Sigmoid colon (tissue), 7 donors: ENCODE measurements at places on chromosomes 13 and 19. TPM values are rescaled to one million over a fixed set of nuclear protein-coding genes. Genes with fewer than 3 reads are reported as not detected.

- no peak overlapping the region for H3K4me3 ChIP-seq
- H3K4me1 ChIP-seq = peaks cover 15% of the 10 kb centered on the region
- no peaks in the 10 kb centered on the region for H3K27me3 ChIP-seq
- DNase-seq = no peak
- H3K27ac ChIP-seq = no peak overlapping the region
These were observed 13.0 kb downstream of the OPA3 start for GRCh38 chr19:45571457-45572220.

DNA sequence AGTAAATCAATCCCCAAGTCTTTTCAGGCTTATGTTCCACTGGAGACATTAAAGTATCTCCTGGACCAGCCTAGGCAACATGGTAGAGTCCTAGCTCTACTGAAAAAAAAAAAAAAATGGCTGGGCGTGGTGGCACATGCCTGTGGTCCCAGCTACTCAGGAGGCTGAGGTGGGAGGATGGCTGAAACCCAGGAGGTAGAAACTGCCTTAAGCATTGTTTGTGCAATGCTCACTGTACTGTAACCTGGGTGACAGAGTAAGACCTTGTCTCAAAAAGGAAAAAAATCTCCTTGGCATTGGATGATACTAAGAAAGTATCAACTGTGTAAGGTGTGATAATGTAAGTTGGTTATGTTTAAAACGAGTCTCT, 8.8 kb downstream of the KLK8 start:
- H3K4me1 ChIP-seq = no peaks in the 10 kb centered on the region
- H3K36me3 ChIP-seq = no peaks in the 10 kb centered on the region
- no peak overlapping the region for H3K27ac ChIP-seq

- H3K4me1 ChIP-seq = peaks cover 11% of the 10 kb centered on the region
- peak overlapping the region; percentile 27 for H3K4me3 ChIP-seq
- no peak for DNase-seq
These were observed 9.9 kb downstream of the IRF2BP1 start for GRCh38 chr19:45876161-45876410.

DNA sequence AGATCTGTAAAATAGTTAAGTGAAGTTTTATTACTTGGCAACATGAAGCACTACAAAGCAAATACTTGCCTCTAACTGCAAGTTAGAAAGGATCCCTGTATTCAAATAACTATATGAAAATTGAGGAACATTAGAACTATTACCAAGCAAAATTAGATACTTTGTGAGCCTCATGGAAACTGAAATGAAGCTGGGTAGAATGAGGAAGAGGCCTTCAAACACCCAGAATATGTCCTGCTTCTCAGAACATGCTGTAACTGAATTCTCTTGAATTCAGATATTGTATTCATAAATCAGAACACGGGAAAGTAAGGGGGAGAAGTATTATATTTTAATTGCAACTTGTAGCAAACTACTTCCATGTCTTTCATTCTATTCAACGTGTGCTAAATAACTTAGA, 947.9 kb downstream of the PCDH17 start:
- H3K4me3 ChIP-seq = no peak overlapping the region
- H3K27ac ChIP-seq = no peak overlapping the region
- no peaks in the 10 kb centered on the region for H3K36me3 ChIP-seq
- DNase-seq = no peak
- no peaks in the 10 kb centered on the region for H3K27me3 ChIP-seq
- no peaks in the 10 kb centered on the region for H3K4me1 ChIP-seq

The IGFL4 gene
- total RNA-seq = not detected

The CBLC gene
- not detected for total RNA-seq

The C5AR2 gene
- 1.5 TPM for total RNA-seq

The TEX29 gene
- total RNA-seq = not detected

- H3K27me3 ChIP-seq = no peaks in the 10 kb centered on the region
- H3K36me3 ChIP-seq = no peaks in the 10 kb centered on the region
- no peak overlapping the region for H3K27ac ChIP-seq
- H3K4me1 ChIP-seq = no peaks in the 10 kb centered on the region
- no peak overlapping the region for H3K4me3 ChIP-seq
These were observed 435.6 kb upstream of the SLITRK5 start for GRCh38 chr13:87235621-87236020.

The PALM3 gene
- total RNA-seq = not detected

The C19orf85 gene
- not detected for total RNA-seq

GRCh38 chr19:28694812-28695211, 518.1 kb downstream of the UQCRFS1 start:
- no peaks in the 10 kb centered on the region for H3K27me3 ChIP-seq
- no peaks in the 10 kb centered on the region for H3K4me1 ChIP-seq
- H3K27ac ChIP-seq = no peak overlapping the region
- no peak for DNase-seq
- H3K4me3 ChIP-seq = no peak overlapping the region

The ZNF575 gene
- 0.14 TPM for total RNA-seq

The FXYD3 gene
- 3.7 TPM for total RNA-seq

GRCh38 chr19:30107251-30107650, 165.2 kb downstream of the URI1 start:
- peaks cover 6% of the 10 kb centered on the region for H3K27me3 ChIP-seq
- no peaks in the 10 kb centered on the region for H3K36me3 ChIP-seq
- no peaks in the 10 kb centered on the region for H3K4me1 ChIP-seq
- no peak overlapping the region for H3K27ac ChIP-seq
- no peak overlapping the region for H3K4me3 ChIP-seq

The HCST gene
- total RNA-seq = not detected

- peaks cover 65% of the 10 kb centered on the region for H3K4me1 ChIP-seq
- H3K27ac ChIP-seq = peak overlapping the region; percentile 90
- peak overlapping the region; percentile 86 for H3K4me3 ChIP-seq
These were observed 3.1 kb downstream of the PPP1R14A start for GRCh38 chr19:38252941-38253691.

- H3K27ac ChIP-seq = no peak overlapping the region
- H3K4me3 ChIP-seq = no peak overlapping the region
- no peak for DNase-seq
- H3K4me1 ChIP-seq = no peaks in the 10 kb centered on the region
- no peaks in the 10 kb centered on the region for H3K27me3 ChIP-seq
These were observed 97.6 kb upstream of the SIAH3 start for GRCh38 chr13:45949161-45949560.

DNA sequence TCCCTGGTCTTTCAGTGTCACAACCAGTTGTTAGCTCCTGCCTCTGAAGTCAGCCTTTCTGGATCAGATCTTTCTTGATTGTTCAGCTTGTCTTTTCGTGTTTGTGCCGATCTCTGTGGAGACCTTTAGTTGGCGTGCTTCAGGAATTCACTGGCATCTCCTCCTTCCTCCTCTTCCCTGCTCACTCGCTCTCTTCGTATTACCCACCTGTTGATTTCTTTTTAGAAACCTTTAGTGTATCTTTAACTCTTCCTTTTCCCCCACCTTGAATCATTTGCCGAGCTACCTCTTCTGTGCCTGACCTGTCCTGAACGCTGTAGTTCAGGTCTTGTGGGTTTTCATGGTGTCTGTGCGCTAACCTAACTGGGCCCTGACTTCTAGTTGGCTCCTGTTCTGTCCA, 64.0 kb upstream of the TEX29 start:
- peaks cover 5% of the 10 kb centered on the region for H3K36me3 ChIP-seq
- no peak for DNase-seq
- no peaks in the 10 kb centered on the region for H3K4me1 ChIP-seq

- no peak overlapping the region for H3K27ac ChIP-seq
- no peak for DNase-seq
- H3K36me3 ChIP-seq = no peaks in the 10 kb centered on the region
- H3K4me3 ChIP-seq = no peak overlapping the region
- H3K27me3 ChIP-seq = no peaks in the 10 kb centered on the region
- H3K4me1 ChIP-seq = no peaks in the 10 kb centered on the region
These were observed 63.6 kb downstream of the ZNF44 start for GRCh38 chr19:12230751-12231733.

The SERTM1 gene
- total RNA-seq = 0.14 TPM

GRCh38 chr13:55820817-55821216, 1319.9 kb upstream of the PRR20A start:
- no peaks in the 10 kb centered on the region for H3K4me1 ChIP-seq
- H3K4me3 ChIP-seq = no peak overlapping the region
- H3K27ac ChIP-seq = no peak overlapping the region
- no peaks in the 10 kb centered on the region for H3K36me3 ChIP-seq

GRCh38 chr13:78004821-78005220, 86.2 kb upstream of the EDNRB start:
- no peaks in the 10 kb centered on the region for H3K36me3 ChIP-seq
- H3K4me1 ChIP-seq = no peaks in the 10 kb centered on the region
- no peak overlapping the region for H3K4me3 ChIP-seq

DNA sequence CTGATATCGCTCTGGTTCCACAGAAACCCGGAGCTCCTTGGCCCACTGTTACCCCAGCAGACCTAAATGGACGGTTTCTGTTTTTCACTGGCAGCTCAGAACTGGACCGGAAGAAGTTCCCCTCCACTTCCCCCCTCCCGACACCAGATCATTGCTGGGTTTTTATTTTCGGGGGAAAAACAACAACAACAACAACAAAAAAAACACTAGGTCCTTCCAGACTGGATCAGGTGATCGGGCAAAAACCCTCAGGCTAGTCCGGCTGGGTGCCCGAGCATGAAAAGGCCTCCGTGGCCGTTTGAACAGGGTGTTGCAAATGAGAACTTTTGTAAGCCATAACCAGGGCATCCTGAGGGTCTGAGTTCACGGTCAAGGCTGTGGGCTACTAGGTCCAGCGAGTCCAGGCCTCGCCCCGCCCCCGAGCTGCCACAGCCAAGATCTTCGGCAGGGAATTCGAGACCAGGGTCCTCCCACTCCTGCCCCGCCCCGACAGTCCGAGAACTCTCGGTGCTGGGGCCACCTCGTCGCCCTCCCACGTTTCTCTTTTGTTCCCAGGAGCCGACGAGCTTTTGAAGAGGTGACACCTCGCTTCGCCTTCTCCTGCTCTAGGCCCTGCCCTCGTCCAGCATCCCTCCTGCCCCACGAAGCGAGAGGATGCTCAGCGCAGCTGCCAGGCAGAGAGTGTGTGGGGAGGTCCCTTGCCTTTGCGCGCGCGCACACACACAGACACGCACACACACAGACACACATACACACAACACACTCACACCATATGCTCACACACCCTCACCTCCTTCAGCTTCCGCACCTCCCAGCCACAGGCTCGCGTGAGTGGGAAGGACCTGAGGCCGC, 8.8 kb downstream of the ZIC2 start:
- peaks cover 9% of the 10 kb centered on the region for H3K4me1 ChIP-seq
- no peaks in the 10 kb centered on the region for H3K36me3 ChIP-seq
- DNase-seq = no peak
- no peak overlapping the region for H3K4me3 ChIP-seq
- H3K27ac ChIP-seq = no peak overlapping the region

DNA sequence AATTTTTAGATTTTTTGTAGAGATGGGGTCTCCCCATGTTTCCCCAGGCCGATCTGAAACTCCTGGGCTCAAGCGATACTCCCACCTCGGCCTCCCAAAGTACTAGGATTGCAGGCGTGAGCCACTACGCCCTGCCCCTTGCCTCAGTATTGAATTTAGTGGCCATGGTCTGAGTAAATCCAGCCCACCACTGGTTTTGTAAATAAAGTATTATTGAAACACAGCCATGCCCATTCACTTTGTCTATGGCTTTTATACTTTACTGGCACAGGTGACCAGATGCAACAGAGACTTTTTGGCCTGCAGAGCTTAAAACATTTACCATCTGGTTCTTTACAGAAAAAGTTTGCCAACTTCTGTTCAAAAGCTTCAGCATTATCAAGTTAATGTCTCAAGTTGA, 143.8 kb downstream of the PTPRS start:
- no peaks in the 10 kb centered on the region for H3K27me3 ChIP-seq
- H3K36me3 ChIP-seq = no peaks in the 10 kb centered on the region
- H3K4me3 ChIP-seq = no peak overlapping the region
- DNase-seq = no peak

The CABP5 gene
- total RNA-seq = not detected

- no peak for DNase-seq
- no peaks in the 10 kb centered on the region for H3K27me3 ChIP-seq
- no peaks in the 10 kb centered on the region for H3K4me1 ChIP-seq
- H3K27ac ChIP-seq = no peak overlapping the region
- H3K4me3 ChIP-seq = no peak overlapping the region
These were observed 472.3 kb downstream of the IRS2 start for GRCh38 chr13:109314101-109314500.

- H3K27me3 ChIP-seq = no peaks in the 10 kb centered on the region
- H3K4me1 ChIP-seq = no peaks in the 10 kb centered on the region
- DNase-seq = no peak
- no peak overlapping the region for H3K4me3 ChIP-seq
These were observed 1146.4 kb downstream of the SLITRK5 start for GRCh38 chr13:88817560-88817959.

GRCh38 chr13:48492470-48493065, 40.3 kb downstream of the RCBTB2 start:
- H3K4me1 ChIP-seq = no peaks in the 10 kb centered on the region
- no peaks in the 10 kb centered on the region for H3K27me3 ChIP-seq
- H3K27ac ChIP-seq = peak overlapping the region; percentile 60
- H3K36me3 ChIP-seq = no peaks in the 10 kb centered on the region

DNA sequence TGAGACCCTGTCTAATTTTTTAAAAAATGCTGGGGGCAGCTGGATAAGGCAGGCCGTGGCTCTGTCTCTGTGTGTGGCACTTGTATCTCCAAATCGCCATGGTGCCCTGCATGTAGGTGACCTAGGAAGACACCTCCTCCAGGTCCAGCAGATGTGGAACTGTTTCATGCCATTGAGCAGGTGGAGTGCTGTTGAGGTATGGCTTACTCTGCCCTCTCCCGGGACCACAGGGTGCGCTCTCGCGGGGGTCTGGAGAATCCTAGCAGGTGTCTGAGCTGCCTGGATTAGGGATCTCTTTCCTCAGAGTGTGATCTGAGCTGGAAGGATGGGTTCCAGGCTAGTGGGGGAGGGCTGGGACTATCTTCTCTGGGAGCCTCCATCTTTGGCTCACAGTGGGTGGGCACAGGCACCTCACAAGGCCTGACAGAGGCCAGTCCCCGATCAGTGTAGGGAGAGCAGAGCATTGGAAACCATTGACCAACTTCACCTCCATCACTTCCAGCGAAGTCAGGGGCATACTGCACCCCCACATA, 67.7 kb upstream of the TM9SF2 start:
- DNase-seq = no peak
- H3K27me3 ChIP-seq = no peaks in the 10 kb centered on the region
- H3K4me3 ChIP-seq = no peak overlapping the region
- H3K36me3 ChIP-seq = no peaks in the 10 kb centered on the region
- no peaks in the 10 kb centered on the region for H3K4me1 ChIP-seq

- H3K4me3 ChIP-seq = no peak overlapping the region
- H3K36me3 ChIP-seq = no peaks in the 10 kb centered on the region
- no peak overlapping the region for H3K27ac ChIP-seq
- H3K4me1 ChIP-seq = peaks cover 39% of the 10 kb centered on the region
These were observed 15.3 kb downstream of the GADD45B start for GRCh38 chr19:2491130-2491801.

DNA sequence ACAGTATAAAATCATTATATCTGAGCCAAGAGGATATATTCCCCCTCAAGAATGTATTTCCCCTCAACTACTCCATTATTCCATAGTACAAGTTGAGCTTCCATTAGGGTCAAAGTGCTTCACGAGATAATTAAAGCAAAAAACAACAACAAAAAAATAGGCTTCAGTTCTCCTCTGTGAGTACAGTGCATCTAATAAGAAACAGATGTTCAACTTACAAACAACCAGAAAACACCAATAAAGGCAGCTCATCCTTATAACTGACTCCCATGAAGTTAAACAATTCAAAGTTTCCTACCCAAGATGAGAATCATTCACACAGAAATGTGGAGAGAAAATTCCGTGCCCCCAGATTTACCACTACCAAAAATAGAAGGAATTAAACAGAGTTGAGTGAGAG, 854.4 kb downstream of the PCDH9 start:
- H3K36me3 ChIP-seq = no peaks in the 10 kb centered on the region
- H3K27me3 ChIP-seq = no peaks in the 10 kb centered on the region
- no peaks in the 10 kb centered on the region for H3K4me1 ChIP-seq
- no peak for DNase-seq
- H3K4me3 ChIP-seq = no peak overlapping the region
